ENCODE measurements at places on chromosomes 6 and 20.
A peak's percentile ranks its signal among the peaks of the same experiment; 100 is the strongest.

- no peaks in the 10 kb centered on the region for H3K27me3 ChIP-seq
- no peaks in the 10 kb centered on the region for H3K36me3 ChIP-seq
- no peak overlapping the region for H3K27ac ChIP-seq
- no peaks in the 10 kb centered on the region for H3K4me1 ChIP-seq
- H3K4me3 ChIP-seq: no peak overlapping the region
- DNase-seq: no peak
These were observed 630.3 kb upstream of the MAN1A1 start for GRCh38 chr6:119979862-119980261.

GRCh38 chr6:111918825-111919224, 45.6 kb upstream of the FYN start:
- no peak overlapping the region for H3K4me3 ChIP-seq
- no peaks in the 10 kb centered on the region for H3K36me3 ChIP-seq
- H3K27ac ChIP-seq: no peak overlapping the region
- H3K27me3 ChIP-seq: no peaks in the 10 kb centered on the region

DNA sequence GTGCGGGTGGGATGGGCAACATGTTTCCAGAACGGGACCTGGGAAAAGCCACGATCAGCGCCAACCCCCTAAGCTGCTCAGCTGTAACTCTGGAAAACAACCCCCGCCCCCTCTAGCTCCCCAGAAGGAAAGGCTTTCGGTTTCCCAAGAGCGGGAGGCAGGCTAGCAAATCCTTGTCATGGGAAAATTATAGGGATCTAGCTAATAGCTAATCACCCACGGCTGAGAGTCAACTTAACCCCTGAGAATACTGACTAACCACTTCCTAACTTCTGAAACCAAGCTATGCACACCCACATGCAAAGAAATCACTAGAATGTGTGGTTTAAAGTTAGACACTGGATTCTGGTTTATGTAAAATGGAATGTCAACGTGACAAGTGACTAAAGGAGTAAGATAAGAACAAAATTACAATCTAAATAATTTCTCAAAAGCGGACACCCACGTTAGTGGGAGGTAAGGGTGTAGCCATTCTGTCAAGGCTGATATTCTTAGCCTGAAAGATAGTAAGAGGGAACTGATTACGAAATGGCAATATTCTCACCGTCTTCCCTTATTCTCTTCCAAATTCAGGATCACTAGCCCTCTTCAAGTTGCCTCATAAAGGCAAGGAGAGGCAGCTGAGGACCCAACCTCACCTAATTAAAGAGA, 20.1 kb downstream of the JAG1 start:
- no peak for DNase-seq
- H3K4me1 ChIP-seq: no peaks in the 10 kb centered on the region
- H3K27ac ChIP-seq: no peak overlapping the region
- peaks cover 13% of the 10 kb centered on the region for H3K27me3 ChIP-seq
- H3K4me3 ChIP-seq: no peak overlapping the region

GRCh38 chr6:41273714-41274113, 12.8 kb downstream of the TREM1 start:
- no peaks in the 10 kb centered on the region for H3K36me3 ChIP-seq
- H3K4me3 ChIP-seq: no peak overlapping the region
- peaks cover 11% of the 10 kb centered on the region for H3K4me1 ChIP-seq
- no peak overlapping the region for H3K27ac ChIP-seq
- no peak for DNase-seq

DNA sequence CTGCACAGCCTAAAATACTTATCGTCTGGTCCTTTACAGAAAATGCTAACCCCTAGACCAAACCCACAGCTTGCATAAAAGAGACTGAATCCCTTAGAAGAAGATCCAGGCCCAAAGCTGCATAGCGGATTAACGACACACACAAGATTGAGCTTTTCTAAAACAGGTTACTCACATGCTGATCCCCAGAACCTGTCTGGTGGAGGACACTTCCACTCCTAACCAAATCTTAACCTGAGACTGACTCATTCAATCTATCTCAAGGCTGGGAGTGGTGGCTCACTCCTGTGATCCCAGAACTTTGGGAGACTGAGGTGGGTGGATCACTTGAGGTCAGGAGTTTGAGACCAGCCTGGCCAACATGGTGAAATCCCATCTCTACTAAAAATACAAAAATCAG, 2.8 kb upstream of the SLPI start:
- DNase-seq: no peak
- no peaks in the 10 kb centered on the region for H3K36me3 ChIP-seq
- no peak overlapping the region for H3K4me3 ChIP-seq
- no peak overlapping the region for H3K27ac ChIP-seq
- H3K27me3 ChIP-seq: peaks cover 14% of the 10 kb centered on the region

DNA sequence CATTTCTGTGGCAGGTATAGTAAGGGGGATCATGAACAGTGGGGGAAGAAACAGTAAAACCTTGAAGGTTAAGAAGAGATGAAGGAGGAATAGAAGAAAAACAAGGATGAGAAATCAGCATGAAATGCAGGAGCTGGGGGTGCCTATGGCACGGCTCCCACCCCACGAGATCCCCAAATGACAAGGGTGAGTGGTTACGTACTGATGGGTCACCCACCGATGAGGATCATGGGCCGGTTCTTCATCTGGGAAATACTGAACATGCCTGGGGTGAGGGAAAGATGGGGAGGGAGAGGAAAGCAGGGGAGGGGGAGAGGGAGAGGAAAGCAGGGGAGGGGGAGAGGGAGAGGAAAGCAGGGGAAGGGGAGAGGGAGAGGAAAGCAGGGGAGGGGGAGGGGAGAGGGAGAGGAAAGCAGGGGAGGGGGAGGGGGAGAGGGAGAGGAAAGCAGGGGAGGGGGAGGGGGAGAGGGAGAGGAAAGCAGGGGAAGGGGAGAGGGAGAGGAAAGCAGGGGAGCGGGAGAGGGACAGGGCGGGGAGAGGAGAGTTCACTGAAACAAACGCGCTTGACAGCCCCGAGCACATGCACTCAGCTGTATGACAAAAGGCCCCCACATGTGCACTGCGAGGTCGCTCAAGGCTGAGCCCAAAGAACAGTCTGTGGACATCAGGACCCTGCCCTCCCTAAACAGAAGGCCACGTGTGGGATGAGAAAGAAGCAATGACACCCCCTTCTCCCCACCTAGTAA, 25.3 kb downstream of the MOCS1 start:
- no peak overlapping the region for H3K27ac ChIP-seq
- no peaks in the 10 kb centered on the region for H3K27me3 ChIP-seq
- H3K36me3 ChIP-seq: no peaks in the 10 kb centered on the region
- no peak for DNase-seq
- no peak overlapping the region for H3K4me3 ChIP-seq
- H3K4me1 ChIP-seq: no peaks in the 10 kb centered on the region

- no peak overlapping the region for H3K27ac ChIP-seq
- DNase-seq: no peak
- H3K4me3 ChIP-seq: no peak overlapping the region
- peaks cover 3% of the 10 kb centered on the region for H3K4me1 ChIP-seq
- no peaks in the 10 kb centered on the region for H3K36me3 ChIP-seq
These were observed 38.5 kb downstream of the EDN1 start for GRCh38 chr6:12328701-12329100.

DNA sequence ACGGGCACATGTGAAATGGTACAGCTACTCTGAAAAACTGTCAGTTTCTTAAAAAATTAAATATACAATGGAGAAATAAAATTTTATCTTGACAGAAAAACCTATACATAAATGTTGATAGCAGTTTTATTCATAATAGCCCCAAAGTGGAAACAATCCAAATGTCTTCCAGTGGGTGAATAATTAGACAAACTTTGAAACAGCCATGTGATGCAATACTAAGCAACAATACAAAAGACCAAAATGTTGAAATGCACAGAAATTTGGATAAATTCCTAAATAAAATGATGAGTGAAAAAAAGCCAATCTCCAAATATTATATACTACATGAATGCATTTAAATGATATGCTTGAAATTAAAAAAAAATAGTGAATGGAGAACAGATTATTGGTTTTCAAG, 523.1 kb downstream of the HTR1B start:
- no peaks in the 10 kb centered on the region for H3K27me3 ChIP-seq
- no peak overlapping the region for H3K4me3 ChIP-seq
- H3K27ac ChIP-seq: no peak overlapping the region
- H3K4me1 ChIP-seq: no peaks in the 10 kb centered on the region
- DNase-seq: no peak

DNA sequence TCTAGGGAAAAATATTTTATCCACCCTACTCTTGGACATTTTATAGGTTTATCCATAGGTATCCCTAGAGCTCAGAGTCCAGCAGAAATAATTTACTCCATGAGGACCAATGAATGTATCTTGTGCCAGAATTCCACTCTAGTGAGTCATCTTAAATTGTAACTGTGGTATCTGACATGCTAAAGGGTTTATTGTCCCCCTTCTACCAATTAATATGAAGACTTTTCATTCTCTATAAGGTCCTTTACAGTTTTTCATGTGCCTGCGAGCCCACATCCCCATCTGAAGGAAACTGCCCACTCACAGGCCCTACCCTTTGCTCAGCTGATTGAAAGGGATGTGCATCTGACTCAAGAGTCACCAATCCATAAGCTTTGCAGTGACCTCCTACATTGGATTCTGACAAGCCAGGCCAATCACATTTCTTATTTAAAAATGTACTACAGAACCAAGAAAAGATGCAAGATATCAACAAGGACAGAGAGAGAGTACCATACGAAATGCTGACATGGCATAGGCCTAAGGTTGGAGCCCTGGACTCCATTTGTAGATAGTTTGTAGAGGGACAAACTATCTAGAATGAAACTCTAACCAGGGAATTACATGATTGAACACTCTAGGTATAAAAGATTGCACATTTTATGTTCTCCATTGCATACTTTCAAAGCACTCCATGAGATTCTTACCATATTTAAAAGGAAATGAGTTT, 93.4 kb upstream of the DEFB112 start:
- H3K4me1 ChIP-seq: no peaks in the 10 kb centered on the region
- H3K27ac ChIP-seq: no peak overlapping the region
- no peaks in the 10 kb centered on the region for H3K27me3 ChIP-seq
- no peak for DNase-seq
- H3K4me3 ChIP-seq: no peak overlapping the region

- no peak overlapping the region for H3K27ac ChIP-seq
- H3K36me3 ChIP-seq: no peaks in the 10 kb centered on the region
- no peaks in the 10 kb centered on the region for H3K27me3 ChIP-seq
- no peaks in the 10 kb centered on the region for H3K4me1 ChIP-seq
These were observed 79.1 kb downstream of the TNFRSF21 start for GRCh38 chr6:47230579-47230978.

DNA sequence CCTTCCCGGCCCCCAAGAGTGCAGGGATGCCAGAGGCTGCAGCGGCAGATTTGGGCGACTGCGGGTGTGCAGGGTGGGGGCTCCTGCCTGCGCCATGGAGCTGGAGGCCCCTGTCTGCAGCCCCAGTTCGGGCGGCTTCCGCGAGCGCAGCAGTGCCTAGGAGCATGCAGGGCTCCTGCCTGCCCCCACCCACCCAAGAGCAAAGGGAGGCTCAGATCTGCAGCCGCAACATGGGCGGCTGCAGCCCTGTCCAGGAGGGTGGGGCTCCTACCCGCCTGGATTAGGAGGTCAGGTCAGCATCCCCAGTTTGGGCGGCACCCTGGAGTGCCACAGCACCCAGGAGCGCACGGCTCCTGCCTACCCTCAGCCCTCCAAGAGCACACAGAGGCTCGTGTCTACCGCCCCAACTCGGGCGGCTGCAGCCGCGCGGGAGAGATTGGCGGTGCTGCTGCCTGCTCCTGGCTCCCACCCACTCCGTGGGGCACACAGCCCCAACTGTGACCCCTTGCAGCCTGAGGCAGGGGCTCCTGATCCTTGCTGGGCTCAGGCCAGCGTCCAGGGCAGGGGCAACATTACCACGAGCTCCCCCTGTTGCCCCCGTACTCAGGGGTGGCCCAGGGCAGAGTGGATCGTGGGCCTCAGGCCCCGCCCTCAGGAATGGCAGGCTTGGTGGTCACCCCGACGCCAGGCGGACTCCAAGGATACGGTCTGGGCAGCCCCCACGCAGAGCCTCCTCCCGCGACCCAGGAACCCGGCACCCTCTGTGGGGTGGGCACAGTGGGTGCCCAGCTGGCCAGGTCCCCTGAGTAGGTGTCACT, 55.5 kb upstream of the UNC93A start:
- H3K4me1 ChIP-seq: no peaks in the 10 kb centered on the region
- no peaks in the 10 kb centered on the region for H3K36me3 ChIP-seq
- no peak overlapping the region for H3K27ac ChIP-seq
- no peak overlapping the region for H3K4me3 ChIP-seq

DNA sequence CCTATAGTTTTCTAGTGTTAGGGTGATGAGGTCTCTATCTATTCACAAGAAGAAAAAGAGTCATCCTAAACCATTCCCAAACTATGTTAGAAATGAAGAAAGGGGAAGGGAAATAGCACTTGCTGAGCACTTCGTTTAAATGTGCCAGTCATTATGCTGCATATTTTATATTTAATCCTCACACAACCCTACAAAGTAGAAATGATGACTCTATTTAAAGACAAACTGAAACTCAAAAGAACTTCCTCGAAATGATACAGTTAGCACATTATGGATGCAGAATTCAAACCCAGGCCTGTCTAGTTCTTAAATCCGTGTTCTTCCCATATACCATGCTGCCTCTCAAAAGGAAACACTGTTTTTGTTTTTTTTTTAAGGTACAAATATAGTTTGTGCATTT, 174.6 kb downstream of the GMPR start:
- peaks cover 33% of the 10 kb centered on the region for H3K4me1 ChIP-seq
- H3K36me3 ChIP-seq: peaks cover 3% of the 10 kb centered on the region
- no peaks in the 10 kb centered on the region for H3K27me3 ChIP-seq
- peak overlapping the region; percentile 68 for H3K4me3 ChIP-seq
- H3K27ac ChIP-seq: peak overlapping the region; percentile 92
- no peak for DNase-seq

DNA sequence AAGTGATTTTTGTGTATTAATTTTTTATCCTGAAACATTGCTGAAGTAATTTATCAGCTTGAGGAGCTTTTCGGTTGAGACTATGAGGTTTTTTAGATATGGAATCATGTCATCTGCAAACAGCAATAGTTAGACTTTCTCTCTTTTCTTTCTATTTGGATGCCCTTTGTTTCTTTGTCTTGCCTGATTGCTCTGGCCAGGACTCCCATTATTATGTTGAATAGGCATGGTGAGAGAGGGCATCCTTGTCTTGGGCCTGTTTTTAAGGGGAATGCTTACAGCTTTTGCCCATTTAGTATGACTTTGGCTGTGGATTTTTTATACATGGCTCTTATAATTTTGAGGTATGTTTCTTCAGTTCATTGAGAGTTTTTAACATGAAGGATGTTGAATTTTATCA, 207.6 kb upstream of the DEFB112 start:
- no peaks in the 10 kb centered on the region for H3K4me1 ChIP-seq
- H3K4me3 ChIP-seq: no peak overlapping the region
- no peaks in the 10 kb centered on the region for H3K27me3 ChIP-seq
- no peak overlapping the region for H3K27ac ChIP-seq
- no peaks in the 10 kb centered on the region for H3K36me3 ChIP-seq
- no peak for DNase-seq
